ENCODE measurements at places on chromosomes 16 and 17.

DNA sequence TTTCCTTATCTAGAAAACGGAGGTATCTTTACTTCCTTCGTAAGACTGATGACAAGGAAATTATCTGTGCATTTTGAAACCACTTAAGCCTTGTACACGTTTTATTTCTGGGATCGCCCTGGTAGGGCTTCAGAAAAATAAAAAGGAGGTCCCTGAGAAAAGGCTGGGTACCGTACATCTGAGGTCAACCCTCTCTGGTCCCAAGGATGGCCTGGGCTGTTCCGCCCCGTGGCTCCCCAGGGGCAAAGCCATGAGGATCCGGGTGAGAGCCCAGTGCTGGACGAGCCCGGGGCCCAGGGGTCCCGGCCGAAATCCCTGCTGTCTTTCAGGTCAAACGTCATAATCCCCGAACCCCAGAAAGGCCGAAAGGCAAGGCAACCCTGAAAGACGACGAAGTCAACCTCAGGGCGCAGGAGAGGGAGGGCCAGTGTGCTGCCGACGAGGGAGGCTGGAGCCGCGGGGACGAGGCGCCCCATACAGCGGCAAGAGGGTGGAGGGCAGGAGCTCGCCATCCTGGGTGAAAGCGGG is 656 bp upstream of the FUS start:
- no peak for DNase-seq

GRCh38 chr17:81210868-81211267 is 11.9 kb downstream of the CEP131 start:
- DNase-seq: no peak

- DNase-seq: no peak
Measured at GRCh38 chr16:49556606-49557446, 183.2 kb downstream of the C16orf78 start.

DNA sequence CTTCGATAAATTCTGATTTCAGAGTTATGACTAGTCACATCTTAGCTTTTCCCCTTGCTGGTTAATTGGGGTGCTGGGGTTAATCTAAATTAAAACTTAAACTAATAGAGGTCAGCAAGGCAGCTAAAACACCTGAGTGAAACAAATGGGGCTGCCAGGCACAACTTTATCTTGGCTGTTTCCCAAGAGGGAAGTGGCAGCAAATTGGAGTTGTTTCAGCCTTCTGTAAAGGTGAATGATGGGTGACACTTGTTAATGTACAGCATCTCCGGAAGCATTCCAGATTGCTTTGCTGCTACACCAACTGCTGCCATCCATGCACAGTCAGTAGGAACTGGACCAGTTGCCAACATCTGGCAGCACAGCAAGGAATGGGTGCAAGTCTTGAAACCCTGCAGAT is 43.9 kb downstream of the AATF start:
- no peak for DNase-seq

DNA sequence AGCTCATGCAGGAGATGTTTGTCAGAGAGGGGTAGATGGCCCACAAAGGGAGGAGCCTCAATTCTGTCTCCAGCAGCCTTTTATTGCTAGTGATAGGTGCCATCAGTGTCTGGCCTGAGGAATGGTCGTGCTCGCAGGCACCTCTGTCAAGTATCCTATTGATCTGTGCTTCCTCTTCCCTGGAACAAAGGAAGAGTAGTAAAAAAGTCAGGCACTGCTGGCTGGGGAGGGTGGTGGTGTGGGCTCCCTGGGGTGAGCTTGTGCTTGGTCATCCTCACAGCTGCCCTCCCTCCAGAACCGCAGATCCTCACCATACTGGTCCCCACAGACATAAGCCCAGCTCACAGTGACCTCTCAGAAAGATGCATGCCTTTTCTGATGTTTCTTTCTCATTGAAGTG is 15.0 kb upstream of the SALL1 start:
- no peak for DNase-seq

GRCh38 chr17:57861000-57861789 is 11.4 kb upstream of the MRPS23 start:
- no peak for DNase-seq

DNA sequence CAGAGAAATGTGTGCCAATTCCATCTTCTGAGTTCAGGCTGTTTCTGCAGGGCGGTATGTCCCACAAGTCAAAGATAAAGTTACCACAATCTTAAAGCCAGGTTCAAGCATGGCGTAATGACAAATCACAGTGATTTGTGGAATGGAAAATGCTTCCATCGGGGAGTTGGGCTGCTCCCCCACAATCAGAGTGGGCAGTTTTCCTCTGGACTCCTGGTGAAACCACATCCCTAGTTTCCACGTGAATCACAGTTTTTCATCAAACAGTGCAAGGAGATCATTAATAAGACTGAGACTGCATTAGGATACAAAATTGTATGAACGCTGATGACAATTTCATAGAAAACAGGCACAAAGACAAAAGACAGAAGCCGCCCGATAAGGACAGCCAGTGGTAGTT is 3.6 kb downstream of the LITAF start:
- no peak for DNase-seq

- no peak for DNase-seq
Measured at GRCh38 chr16:9007177-9007794, 43.6 kb upstream of the USP7 start.

DNA sequence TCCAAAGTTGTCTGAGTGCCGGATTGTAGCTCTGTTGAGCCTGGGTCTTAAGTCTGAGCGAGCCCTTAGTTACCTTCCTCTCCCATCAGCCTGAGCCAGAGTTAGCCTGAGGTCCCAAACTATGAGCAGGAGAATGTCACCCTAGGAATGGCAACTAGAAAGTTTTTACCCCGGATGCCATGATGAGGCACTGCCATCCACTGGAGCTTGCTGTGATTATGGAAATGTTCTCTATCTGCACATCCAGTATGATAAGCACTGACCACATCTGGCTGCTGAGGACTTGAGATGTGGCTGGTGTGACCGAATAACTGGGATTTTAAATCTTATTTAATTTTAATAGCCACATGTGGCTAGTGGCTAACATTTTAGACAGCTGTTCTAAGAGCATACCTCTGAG is 550.0 kb downstream of the CDH13 start:
- no peak for DNase-seq
